ENCODE measurements at places on chromosomes 1 and 21.

GRCh38 chr1:153963850-153964331, 554 bp upstream of the SLC39A1 start:
- no peak for DNase-seq

DNA sequence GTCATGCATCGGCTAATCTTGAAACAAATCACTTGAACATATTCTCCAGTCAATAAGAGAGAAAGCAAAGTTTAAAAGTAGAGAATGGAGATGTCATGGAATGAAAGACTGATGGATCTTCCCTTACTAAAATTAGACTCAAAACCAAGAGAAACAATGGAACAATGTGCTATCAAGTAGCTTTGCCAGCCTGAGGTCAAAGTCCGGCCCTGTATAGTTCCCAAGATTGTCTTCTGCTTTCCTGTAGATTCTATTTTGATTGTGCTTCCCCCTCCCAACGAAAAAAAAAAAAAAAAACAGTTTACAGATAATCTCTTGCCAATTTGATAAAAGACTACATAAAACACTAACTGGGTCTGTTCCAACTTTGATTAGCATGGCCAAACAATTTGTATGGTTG, 40.8 kb upstream of the KIRREL1 start:
- DNase-seq, result no peak

DNA sequence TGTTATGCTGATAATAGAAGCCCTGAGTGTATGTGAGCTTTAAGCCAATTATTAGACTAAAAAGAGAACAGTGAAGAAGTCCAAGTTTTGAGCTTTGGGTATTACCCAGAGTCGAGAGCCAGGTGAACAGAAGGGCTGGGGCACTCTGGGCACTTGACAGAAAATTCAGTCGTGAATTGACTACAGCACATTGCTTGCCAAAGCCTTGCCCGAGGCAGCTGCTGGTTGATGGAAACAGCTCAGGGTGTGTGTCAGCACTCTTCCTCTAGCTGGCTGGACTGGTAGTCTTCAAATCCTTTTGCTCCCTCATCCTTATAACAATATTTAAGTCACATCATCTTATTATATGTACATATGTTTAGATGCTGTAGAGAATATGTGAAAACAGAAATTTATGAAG, 21.3 kb downstream of the PDE4B start:
- no peak for DNase-seq

DNA sequence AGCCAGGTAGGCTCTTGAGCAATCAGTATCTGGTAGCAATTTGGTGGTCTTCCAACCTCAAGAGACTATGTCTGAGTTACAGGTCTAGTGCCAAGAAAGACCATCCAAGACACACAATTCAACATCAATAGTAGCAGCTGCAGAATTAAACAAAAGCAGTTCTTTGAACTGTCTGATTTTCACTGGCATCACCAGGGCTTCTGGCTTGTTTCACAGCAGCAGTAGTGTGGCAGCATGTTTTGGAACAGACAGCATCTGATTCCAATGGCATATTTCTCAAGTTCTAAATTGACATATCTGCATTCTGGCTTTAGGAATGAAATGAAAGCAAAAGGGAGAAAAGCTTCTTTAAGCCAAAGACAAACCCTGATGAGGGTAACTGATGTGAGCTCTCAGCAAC, 334.7 kb upstream of the PRMT6 start:
- peak; percentile 6 for DNase-seq

DNA sequence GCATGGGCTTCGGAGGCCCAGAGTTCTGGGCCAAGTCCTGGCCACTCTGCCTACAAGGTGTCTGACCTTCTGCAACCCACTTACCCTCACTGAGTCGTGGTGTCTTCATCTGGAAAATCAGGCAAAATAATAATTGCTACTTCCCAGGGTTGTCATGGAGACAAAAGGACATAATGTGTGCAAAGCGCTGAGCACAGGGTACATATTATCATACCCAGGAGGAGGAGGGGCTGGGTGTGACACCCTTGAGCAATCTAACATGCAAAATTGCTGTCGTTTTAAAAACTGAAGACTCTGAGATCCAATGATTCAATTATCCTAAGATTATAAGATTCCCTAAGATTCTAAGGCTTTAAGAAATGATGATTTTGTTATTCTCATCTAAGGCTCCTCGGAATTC, 459.5 kb downstream of the PTPRU start:
- DNase-seq, result no peak

GRCh38 chr1:212782422-212783154, 9.0 kb downstream of the NSL1 start:
- no peak for DNase-seq

GRCh38 chr1:41664861-41665640, 180.6 kb upstream of the EDN2 start:
- no peak for DNase-seq

GRCh38 chr1:77977989-77978292, 931 bp downstream of the FUBP1 start:
- no peak for DNase-seq

GRCh38 chr1:97634758-97635157, 286.1 kb downstream of the DPYD start:
- DNase-seq, result no peak

GRCh38 chr1:33524586-33524985, 52.1 kb downstream of the ZSCAN20 start:
- no peak for DNase-seq

GRCh38 chr1:230816018-230816417, 52.3 kb downstream of the C1orf198 start:
- DNase-seq, result no peak

DNA sequence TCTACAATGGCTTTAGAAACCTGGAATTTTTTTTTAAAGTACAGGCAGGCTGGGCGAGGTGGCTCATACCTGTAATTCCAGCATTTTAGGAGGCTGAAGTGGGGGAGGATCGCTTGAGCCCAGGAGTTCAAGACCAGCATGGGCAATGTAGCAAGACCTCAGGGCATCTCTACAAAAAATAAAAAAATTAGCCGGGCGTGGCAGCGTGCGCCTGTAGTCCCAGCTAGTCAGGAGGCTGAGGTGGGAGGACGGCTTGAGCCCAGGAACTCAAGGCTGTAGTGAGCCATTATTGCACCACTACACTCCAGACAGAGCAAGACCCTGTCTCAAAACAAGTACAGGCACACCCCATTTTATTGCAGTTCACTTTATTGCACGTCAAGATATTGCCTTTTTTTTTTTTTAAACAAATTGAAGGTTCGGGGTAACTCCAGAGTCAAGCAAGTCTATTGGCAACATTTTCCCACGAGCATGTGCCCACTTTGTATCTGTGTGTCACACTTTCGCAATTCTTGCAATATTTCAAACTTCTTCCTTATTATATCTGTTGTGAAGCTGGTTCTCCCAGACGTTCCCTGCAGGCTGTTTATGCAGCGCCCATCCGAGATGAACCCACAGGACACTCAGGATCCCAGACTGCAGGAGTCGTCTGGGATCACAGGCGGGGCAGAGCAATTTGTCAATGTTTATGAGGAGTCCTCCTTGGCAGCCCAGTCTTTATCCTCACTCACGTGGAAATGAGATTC, 4.7 kb downstream of the HES2 start:
- DNase-seq, result no peak

- DNase-seq, result no peak
These were observed 483.8 kb downstream of the PCP4 start for GRCh38 chr21:40351006-40351405.

- DNase-seq, result no peak
These were observed 13.9 kb upstream of the WDR26 start for GRCh38 chr1:224448453-224449017.

DNA sequence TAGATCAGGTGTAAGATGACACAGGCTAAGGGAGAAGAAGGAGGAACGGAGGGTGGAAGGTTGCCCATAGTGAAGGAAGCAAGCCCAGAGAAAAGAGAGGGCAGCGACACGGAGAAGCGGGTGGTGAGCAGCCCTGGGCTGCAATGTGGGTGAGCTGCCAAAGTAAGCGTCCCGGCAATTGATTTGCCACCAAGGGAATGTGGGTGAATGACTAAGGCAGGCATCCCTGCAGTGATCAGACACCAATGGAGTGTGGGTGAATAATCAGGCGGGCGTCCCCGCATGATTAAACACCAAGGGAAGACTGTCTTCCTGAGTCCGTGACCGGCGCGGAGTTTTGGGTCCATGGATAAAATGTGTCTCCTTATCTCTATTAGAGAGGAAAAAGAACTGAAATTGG, 79.6 kb downstream of the UCHL5 start:
- DNase-seq, result no peak

- DNase-seq, result no peak
These were observed 27.2 kb upstream of the SLC22A15 start for GRCh38 chr1:115949156-115949555.

GRCh38 chr1:228281631-228282328, 73.9 kb downstream of the OBSCN start:
- DNase-seq, result no peak

DNA sequence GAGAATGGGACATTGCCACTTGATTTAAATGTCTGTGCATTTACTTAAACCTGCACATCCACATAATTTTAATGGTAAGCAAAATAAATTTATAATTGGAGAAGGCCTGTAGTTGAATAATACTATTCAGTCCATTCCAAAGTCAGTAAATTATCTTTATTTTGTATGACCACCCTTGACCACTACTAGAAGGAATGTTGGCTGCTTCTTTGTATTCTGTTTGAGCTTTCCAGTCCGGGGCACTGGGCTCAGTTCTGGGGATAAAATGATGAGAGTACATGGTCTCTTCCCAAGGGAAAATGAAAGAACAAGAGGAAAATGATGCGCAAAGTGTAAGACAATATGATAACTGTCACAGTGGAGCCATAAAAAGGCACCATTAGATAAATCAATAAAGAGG, 98.9 kb downstream of the CRB1 start:
- DNase-seq, result no peak

- no peak for DNase-seq
These were observed 22.9 kb upstream of the VPS13D start for GRCh38 chr1:12206792-12207424.

- DNase-seq, result no peak
These were observed 7.3 kb upstream of the SIM2 start for GRCh38 chr21:36691555-36692041.

GRCh38 chr1:54405898-54406293, 298 bp downstream of the SSBP3 start:
- no peak for DNase-seq

DNA sequence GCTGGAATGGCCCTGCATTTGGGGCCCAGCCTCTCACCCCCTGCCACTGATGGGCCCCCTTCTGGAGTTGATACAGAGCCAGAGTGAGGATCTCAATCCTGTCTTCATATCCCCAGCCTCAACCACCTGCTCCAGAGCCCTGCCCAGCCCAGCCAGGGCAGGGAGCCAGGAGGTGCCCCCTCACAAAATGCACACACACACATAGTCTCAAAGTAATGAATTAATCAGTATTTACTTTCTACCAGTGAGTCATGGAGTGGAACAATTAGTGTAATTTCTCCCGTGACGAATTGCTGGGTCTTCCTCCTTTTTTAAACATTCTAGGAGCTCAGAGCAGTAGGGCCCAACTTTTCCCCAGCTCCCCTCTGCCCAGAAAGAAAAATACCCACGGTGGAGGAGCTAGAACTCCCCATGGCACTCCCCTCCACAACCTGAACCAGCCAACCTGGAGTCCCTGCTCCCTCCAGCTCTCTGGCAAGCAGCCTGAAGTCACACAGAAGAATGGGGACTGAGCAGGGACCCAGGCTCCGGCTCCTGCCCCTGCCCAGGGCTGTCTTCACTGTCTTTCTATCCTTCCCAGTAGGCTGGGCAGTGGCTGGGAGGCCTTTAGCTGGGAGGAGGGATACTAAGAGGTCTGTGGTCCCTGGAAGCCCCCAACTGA, 29.3 kb downstream of the SDC3 start:
- DNase-seq, result no peak

- no peak for DNase-seq
These were observed 62.9 kb downstream of the ADAMTS1 start for GRCh38 chr21:26782331-26782730.

- no peak for DNase-seq
These were observed 285.1 kb downstream of the TPR start for GRCh38 chr1:186089940-186090339.

GRCh38 chr1:167774710-167775109, 52.9 kb downstream of the MPZL1 start:
- DNase-seq, result no peak

DNA sequence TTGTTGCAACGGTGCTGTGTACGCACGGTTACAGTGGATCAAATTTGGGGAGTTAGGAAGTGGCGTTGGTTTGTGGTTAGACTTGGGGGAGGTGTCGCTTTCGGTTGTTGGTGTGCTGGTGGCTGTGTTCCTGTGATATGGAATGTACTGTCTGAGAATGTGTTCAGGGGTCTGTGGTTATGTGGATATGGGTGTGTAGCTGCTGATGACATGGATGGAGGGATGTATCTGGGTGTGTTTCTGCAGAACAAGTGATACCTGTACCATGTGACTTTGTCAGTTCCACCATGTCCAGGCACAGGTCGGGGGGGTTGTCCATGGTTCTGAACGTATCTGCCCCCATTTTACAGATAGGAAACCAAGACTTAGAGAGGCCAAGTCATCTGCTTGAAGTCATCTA, 22.7 kb downstream of the PAX7 start:
- peak; percentile 91 for DNase-seq

- no peak for DNase-seq
These were observed 167.5 kb upstream of the C1orf105 start for GRCh38 chr1:172252958-172253357.

DNA sequence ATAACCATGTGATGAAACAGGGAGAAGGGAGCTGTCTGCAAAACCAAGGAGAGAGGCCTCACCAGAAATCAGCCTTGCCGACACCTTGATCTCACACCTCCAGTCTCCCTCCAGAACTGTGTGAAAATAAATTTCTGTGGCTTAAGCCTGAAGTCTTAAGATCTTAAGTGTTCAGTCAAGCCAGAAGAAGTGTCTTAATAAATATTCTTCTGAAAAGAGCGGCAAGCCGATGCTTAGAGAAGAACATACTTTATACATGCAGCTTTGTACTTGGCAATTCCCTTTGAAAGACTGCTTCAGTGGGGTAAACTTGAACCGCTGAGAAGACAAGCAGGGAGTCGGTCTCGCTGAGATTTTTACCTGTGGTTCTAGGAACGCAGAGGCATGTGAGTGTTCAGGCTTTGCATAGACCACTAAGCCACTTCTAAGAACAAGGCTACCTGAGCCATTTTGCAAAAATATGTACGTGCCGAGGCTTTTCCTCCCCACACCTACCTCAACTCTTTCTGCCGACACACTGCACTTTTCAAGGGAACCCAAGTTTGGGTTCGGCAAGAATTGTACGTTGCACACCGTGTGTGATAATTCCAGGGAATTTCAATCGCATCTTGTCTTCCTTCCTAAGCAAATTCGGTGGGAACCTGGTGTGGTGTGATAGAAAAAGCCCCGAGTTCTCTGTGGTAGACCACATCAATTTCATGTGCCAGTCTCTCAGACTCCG, 3.4 kb downstream of the RUNX1 start:
- DNase-seq, result peak; percentile 93

GRCh38 chr21:25676451-25676850, 37.4 kb downstream of the JAM2 start:
- no peak for DNase-seq
